NCI-H2081 treated with DMSO at 0.1 percent for 48 hours (cell line): ENCODE measurements at places on chromosomes 7 and 10.

DNA sequence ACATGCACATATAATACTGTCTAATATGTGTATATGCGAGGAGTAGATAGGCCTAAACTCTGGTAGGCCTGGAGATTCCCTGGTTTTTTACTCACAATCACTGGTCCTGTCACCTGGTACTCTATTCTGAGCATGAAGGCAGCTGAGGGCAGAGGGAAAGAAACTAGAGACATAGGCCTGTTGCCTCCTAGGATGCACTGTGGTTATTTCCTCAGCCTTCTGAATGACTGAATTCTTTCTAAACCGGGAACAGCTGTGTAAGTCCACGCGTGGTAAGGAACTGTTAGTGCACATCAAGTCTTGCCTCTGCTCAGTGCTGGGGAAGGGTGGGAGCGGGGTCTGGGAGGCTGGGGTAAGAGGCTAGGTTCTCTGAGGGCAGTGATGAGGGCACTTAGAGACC, 7.7 kb downstream of the KAZALD1 start:
- no peak for DNase-seq

DNA sequence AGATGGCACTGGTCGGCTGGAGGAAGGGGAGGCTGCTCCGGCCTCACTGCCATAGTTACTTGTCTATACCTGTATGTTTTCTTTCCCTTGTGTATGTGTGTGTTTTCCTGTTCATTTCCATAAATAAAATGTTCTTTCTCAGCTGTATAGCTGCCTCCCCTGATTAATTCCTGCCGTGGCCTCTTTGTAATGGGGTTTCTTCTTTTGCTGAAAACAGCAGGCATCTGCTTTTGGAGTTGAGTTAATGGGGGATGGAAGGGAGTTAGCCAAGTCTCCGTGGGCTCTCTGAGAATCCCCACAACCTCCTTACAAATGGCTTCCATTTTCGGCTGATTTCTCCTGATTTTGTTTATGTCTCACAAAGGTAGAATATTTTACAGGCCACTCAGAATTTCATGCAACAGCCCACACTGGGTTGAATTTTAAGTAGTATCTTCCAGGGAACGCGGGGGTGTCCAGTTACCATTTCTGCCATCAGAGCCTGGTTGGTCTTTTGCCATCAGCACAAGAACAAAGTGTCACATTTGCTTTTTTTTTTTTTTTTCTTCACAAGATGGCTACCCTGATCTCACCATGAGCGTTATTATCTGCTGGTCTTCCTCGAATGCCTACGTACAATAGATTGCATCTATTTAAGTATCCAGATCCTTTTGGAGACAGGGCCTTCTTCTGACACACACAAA, 88.1 kb upstream of the NRP1 start:
- no peak for DNase-seq

GRCh38 chr7:128841921-128842673, 11.9 kb downstream of the FLNC start:
- no peak for DNase-seq

DNA sequence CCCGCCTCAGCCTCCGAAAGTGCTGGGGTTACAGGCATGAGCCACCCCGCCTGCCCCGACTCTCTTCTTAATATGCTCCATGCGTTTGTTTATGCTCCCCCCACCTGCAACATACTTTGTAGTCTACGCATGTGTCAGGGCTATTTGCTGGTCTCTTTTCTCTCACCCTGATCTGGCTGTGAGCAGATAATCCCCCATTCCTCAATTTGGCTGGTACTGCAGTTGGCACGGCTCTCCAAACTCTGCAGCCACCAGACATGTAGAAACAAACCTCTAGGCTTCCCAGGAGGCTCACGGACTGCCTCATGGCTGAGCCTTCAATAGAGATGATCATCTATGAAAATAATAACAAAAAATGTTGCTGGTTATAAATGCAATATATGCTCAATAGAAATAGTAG, 540.3 kb upstream of the GALNT17 start:
- no peak for DNase-seq

DNA sequence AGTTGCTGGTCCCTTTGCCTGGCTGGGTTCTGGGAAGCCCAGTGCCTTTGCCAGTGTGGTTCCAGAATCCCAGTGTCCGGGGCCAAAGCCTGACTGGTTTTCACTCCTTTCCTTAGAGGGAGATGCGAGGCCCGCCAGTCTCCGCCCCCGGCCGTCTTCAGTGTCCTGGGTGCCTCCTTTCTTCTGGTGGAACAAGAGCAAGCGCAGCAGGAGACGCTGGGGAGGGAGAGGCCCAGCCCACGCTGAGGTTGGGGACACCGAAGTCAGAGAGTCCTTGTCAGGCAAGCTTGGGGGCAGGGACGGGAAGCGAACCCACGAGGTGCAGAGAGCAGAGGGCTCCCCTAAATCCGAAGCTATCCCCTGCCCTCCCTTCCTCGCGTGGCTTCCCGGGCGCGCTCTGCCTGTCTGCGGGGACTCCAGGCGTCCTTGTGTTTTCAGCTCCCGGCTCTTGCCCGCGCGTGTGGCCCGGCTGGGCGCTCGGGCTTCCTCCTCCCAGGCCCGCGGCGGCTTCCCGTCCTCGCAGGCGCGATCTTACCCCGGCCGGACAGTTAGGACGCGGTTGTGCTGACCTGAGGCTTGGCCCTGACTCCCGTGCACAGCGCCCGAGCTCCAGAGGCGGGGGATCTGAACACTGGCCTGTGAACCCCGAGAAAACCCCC, 60.6 kb upstream of the UBE3C start:
- no peak for DNase-seq

GRCh38 chr10:101373063-101373462, 19.1 kb downstream of the BTRC start:
- no peak for DNase-seq

DNA sequence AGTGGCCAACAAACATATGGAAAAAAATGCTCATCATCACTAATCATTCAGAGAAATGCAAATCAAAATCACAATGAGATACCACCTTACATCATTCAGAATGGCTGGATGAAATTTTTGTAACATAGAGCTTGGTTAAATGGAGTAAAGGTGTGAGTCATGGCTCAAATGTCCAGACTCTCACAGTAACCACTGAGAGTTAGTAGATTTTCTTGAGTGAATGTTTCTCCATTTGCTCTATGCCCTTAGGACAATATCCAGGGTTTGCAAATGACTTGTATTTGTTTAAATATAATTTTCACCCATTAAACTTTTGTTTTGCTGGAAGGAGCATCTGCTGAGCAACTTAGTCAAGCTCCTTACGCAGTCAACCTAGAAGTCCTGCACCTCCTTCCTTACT, 967.2 kb downstream of the XPNPEP1 start:
- DNase-seq: no peak

GRCh38 chr7:103598326-103598905, 152.4 kb upstream of the SLC26A5 start:
- no peak for DNase-seq

GRCh38 chr7:25360451-25360850, 132.2 kb upstream of the NPVF start:
- DNase-seq: peak; percentile 61

- no peak for DNase-seq
These were observed 365.8 kb downstream of the BBS9 start for GRCh38 chr7:33495207-33495606.

GRCh38 chr10:50585921-50586739, 37.6 kb downstream of the SGMS1 start:
- no peak for DNase-seq

DNA sequence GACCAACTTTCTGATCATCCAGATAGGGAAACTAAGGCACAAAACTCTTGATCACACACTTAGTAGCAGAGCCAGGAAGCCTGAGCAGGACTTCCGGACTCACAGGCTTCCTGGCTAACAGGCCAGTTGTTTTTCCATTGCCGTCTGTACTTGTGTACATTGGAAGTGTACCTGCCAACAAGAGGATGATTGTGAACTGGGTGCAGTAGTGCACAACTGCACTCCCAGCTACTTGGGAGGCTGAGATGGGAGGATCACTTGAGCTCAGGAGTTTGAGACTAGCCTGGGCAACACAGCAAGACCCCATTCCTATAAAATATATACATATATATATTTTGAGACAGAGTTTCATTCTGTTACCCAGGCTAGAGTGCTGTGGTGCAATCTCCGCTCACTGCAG, 35.2 kb upstream of the OTUD1 start:
- no peak for DNase-seq

DNA sequence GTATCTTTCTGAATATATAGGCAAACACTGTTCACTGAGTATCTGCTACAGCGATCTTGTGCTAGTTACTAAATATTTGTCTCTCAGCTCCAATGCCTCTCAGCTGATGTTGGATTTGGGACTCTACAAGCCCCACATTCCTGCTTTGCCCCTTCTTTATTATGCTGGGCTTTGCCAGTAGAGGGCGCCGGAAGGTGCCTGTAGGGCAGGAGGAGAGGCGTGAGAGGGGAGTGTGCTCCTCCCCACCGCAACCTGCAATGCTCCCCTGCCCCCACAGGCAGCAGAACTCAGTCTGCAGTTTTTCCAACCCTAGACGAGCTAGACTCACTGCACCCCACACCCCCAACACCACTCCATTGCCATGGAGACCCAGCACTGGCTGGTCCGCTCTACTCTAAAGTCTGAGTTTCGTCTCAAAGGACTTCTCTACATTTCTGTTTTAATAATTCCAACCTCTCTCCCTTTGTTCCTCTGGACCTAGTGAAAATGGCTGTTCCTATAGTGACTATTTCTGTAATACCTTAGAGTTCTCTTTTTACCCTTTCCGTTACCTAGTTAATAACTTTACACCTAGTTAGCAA, 337.6 kb downstream of the CCSER2 start:
- no peak for DNase-seq

- no peak for DNase-seq
These were observed 90.6 kb upstream of the SEMA3E start for GRCh38 chr7:83739527-83739926.

GRCh38 chr7:67550801-67551436, 554.3 kb downstream of the TYW1 start:
- DNase-seq: peak; percentile 21

DNA sequence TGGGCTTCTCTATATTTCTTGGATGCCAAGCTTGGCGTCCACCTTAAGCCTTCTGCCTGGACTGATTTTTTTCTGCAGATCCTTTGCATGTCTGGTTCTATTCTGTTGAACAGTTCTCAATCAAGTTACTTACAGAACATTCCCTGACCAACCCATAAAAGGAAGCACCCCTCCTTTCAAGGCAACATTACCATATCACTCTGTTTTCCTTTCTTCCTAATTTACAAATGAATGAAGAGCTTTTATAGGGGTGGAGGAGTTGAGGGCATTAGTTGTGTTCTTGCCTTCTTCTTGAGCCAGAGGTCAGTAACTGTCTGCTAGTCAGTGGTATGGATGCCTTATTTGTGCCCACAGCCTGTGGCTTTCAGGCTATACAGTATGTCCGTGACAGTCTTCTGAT, 361.0 kb downstream of the PHTF2 start:
- DNase-seq: no peak

DNA sequence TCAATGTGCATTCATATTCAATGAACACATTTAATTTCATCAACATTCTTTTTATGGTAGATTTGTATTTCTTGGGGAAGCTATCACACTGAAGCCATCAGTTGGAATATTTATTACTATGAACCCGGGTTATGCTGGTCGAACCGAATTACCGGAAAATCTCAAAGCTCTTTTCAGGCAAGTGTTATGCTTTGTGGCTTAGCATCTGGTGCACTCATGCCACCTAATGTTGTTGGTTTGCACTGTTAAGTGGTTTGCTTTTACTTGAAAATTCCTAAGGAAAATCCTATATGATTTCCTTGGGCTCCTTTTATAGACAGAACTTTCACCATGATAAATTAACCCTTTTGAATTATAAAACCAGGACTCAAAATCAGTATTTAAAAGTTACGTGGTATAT, 147.9 kb downstream of the DNAH11 start:
- no peak for DNase-seq

DNA sequence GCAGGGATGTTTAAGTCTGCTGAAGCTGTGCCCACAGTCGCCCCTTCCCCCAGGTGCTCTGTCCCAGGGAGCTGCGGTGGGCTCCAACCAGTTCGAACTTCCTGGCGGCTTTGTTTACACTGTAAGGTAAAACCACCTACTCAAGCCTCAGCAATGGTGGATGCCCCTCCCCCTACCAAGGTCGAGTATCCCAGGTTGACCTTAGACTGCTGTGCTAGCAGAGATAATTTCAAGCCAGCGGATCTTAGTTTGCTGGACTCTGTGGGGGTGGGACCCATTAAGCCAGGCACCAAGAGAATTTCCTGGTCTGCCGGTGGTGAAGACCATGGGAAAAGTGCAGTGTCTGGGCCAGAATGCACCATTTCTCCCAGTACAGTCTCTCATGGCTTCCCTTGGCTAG, 56.0 kb downstream of the CCDC7 start:
- DNase-seq: no peak
